HFFc6 (cell line): ENCODE measurements at places on chromosomes 6 and 20. TPM values are rescaled to one million over a fixed set of nuclear protein-coding genes. Genes with fewer than 3 reads are reported as not detected.

DNA sequence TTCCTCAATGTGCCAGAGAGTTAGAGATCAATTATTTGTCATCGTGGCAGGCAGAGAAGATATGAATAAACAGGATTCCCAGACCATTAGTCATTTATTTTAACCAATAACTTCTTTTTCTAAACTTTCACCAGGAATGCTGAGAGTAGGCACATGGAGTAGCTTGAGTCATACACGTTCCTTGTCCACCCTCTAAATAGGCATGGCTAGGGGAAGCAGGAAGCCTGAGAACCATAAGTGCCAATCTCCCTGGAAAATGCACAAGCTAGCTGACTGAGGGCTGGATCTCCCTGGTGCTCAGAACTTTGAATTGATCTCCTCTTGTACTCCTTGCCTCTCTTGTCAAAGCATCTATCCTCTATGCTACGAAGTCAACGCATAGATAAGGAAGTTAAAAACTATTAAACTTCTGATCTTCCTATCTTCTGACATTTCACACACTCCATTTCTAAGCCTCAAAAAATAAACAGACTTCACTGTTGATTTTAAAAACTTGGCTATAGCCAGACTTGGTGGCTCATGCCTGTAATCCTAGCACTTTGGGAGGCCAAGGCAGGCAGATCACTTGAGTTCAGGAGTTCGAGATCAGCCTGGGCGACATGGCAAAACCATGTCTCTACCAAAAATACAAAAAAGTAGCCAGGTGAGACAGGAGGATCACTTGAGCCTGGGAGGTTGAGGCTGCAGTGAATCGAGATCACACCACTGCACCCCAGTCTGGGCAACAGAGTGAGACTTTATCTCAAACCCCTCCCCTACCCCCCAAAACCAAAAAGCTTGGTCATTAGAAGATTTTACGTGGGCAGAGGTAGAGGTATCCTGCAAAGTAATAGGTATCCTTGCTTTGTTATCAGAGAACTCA is 11.8 kb downstream of the ADTRP start:
- H3K36me3 ChIP-seq = no peaks in the 10 kb centered on the region
- H3K27me3 ChIP-seq = peaks cover 4% of the 10 kb centered on the region; the same call in 1 of the 2 replicates

The ZSCAN12 gene
- 2.6 to 2.9 TPM (median 2.9 TPM) in 3 replicates for total RNA-seq

The OR2H1 gene
- total RNA-seq = not detected in 3 replicates

The TDRD6 gene
- total RNA-seq = not detected in 2 replicates

DNA sequence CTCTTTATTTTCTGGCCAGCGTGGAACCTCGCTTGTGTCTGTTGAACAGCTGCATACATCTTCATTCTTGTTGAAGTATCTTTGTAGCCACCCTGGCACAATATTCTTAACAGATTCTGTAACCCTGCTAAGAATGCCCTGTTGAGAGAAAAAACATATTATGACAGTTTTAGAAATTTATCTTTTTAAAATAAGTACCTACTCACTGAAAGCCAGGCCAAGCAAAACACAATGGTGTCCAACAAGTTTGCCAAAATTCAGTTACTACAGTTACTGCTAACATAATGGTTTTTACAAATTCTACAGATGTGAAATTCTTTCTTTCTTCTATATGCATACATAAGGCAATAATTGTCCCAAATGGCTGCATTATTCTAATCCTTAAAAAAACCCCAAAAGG is 18.2 kb downstream of the NUP153 start:
- H3K36me3 ChIP-seq = peaks cover 32% of the 10 kb centered on the region
- no peak overlapping the region for H3K27ac ChIP-seq
- H3K4me3 ChIP-seq = no peak overlapping the region
- peaks cover 44% of the 10 kb centered on the region for H3K4me1 ChIP-seq
- no peaks in the 10 kb centered on the region; the same call in 1 of the 2 replicates for H3K27me3 ChIP-seq

DNA sequence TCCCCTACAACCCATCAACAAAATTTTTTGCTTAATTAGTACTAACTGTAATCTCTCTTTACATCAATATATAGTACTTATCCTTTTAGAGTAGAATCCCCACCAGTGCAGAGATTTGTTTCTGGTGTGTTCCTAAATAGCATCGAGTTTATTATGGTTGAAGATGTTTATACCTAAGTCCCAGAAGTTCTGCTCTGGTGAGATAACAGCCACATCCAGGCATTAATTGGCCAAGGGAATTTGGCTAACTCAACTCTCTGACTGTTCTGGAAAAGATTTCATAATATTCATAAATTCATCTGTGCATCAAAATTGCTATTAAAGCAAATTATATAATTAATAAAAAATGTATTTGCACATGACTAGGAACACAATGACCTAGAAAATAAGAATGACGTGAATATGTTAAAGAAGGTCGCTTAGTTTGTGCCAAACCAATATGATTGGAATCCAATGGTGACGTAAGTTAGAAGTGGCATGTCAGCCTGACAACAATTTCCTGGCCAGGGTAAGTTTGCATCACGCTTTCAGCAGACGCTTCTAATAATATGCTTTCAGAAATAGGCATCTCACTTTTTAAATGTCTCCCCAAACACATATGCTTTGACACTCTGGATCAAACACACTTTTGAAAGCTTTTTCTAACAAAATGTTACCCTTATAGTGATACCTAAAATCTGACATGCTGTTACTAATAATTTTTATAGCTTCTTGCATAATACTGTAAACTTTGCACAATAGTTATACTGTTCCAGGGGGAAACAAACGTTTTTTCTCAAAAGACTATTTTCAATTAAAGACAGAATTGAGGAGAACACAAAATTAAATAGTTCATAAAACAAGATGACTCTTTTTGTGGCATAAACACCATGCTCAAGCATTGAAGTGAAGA is 236.7 kb downstream of the TENT5A start:
- H3K36me3 ChIP-seq = no peaks in the 10 kb centered on the region
- no peak for DNase-seq
- H3K27me3 ChIP-seq = peaks cover 2% of the 10 kb centered on the region; the same call in 1 of the 2 replicates
- no peak overlapping the region for H3K27ac ChIP-seq
- H3K4me3 ChIP-seq = no peak overlapping the region

The VGLL2 gene
- total RNA-seq = not detected in 3 replicates

The RAET1L gene
- not detected in 3 replicates for total RNA-seq

DNA sequence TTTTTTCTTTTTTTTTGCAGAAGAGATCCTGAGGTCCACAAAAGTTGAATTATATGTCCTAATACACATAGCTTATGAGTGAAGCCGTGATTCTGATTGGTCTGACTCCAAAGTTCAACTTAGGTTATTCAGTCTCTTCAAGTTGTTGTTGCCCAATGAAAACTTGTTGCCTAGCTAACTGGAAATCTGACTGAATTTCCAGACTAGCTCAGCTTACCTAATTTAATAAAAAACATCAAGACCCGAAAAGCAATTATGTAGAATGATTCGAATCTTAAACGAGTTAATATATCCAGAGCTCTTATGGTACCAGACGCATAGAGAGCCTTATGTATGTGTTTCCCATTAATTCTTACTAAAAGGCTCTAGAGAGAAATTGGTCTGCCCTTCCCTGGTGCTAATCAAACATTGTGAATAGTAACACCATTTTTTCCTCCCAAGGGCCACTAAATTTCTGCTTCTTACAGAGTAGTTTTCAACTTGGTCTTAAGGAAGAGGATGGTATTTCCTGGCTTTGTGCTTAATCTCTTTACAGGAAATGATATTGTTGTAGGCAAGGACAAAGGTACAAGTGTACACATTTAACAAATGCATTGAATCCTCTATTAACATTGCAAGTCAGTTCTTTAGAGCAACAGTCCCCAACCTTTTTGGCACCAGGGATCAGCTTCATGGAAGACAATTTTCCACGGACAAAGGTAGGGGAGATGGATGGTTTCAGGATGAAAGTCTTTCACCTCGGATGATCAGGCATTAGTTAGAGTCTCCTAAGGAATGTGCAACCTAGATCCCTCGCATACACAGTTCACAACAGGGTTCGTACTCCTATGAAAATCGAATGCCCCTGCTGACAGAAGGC is 107.9 kb downstream of the TSHZ2 start:
- no peak overlapping the region for H3K4me3 ChIP-seq
- no peak overlapping the region for H3K27ac ChIP-seq
- DNase-seq = no peak
- no peaks in the 10 kb centered on the region for H3K4me1 ChIP-seq

The IL17A gene
- total RNA-seq = not detected in 3 replicates

The LPA gene
- not detected in 3 replicates for total RNA-seq

DNA sequence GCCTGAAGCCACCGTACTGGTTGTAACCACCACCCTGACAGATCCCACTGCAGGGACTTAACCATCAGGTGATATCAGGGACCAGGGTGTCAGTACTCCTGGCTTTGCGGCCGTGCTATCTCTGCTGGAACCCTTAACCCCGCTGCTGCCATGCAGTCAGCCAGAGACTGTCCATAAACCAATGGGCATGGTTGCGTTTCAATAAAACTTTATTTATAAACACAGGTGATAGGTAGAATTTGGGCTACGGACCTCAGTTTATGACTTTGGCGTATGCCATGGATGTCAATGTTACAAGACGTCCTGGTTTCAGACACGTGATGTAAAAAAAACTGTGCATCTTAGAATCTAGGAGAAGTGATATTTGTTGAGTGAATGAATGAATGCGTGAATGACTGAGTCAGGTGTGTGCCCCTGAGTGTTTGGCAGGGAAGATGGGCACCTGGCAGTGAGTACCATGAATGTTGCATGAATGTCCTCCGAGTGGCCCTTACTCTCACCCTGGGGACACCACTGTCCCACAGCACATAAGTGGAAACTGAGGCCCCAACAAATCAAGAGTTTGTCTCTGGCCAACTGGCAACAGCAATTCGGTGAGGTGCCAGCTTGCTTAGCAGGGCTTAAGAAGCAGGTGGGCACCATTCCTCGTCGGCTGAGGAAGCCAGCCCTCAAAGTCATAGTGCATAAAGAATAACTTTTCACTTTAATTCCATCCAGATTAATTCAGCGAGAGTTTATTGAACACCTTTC is 64.0 kb upstream of the APCDD1L start:
- DNase-seq = no peak
- no peak overlapping the region for H3K27ac ChIP-seq
- peaks cover 11% of the 10 kb centered on the region; the same call in 1 of the 2 replicates for H3K36me3 ChIP-seq

The SLC35D3 gene
- not detected in 3 replicates for total RNA-seq

The WFDC5 gene
- not detected in 3 replicates for total RNA-seq

The GNAS-AS1 gene
- 1.0 to 1.4 TPM (median 1.3 TPM) in 3 replicates for total RNA-seq

The SNAI1 gene
- total RNA-seq = 5.8 to 6.0 TPM (median 5.9 TPM) in 3 replicates

DNA sequence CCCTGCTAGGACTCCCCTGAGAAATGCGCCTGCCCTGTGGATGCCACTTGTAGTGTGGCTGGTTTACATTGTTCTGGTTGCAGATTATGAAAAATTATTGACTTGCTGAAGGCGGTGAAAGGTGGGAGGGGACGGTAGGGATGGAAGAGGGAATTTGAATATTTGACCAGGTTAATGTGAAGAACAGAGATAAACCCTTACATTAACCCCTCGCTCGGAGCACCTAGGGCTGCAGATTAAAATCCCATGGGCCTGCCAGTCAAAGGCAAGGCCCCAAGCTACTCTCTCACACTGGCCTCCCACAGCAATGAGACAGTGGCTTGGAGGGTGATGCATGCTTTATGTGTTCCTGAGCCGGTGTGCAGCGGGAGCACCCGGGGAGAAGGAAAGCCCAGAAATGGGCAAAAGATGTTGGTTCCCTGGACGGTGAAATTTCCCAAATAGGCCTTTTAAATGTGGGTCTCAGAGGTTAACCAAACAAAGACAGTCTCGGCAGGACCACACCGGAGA is 2.5 kb downstream of the FOXF2 start:
- H3K27me3 ChIP-seq = peaks cover 8% of the 10 kb centered on the region
- peaks cover 47% of the 10 kb centered on the region for H3K4me1 ChIP-seq
- H3K4me3 ChIP-seq = peak overlapping the region; percentile 93
- H3K27ac ChIP-seq = peak overlapping the region; percentile 90
- peak; percentile 62 for DNase-seq

The GTSF1L gene
- total RNA-seq = not detected in 3 replicates

GRCh38 chr20:8232332-8232731 is 100.3 kb downstream of the PLCB1 start:
- no peaks in the 10 kb centered on the region; the same call in 1 of the 2 replicates for H3K27me3 ChIP-seq
- no peak overlapping the region for H3K4me3 ChIP-seq
- H3K27ac ChIP-seq = no peak overlapping the region
- H3K36me3 ChIP-seq = peaks cover 5% of the 10 kb centered on the region; the same call in 1 of the 2 replicates
- no peak for DNase-seq
- H3K4me1 ChIP-seq = peaks cover 24% of the 10 kb centered on the region

GRCh38 chr6:163419413-163420288 is 5.1 kb downstream of the QKI start:
- peak overlapping the region; percentile 78 for H3K4me3 ChIP-seq
- H3K36me3 ChIP-seq = peaks cover 9% of the 10 kb centered on the region
- peaks cover 67% of the 10 kb centered on the region for H3K4me1 ChIP-seq
- DNase-seq = peak; percentile 7

GRCh38 chr20:40866056-40866455 is 162.6 kb upstream of the TOP1 start:
- no peak for DNase-seq
- H3K4me3 ChIP-seq = no peak overlapping the region
- H3K36me3 ChIP-seq = no peaks in the 10 kb centered on the region
- no peak overlapping the region for H3K27ac ChIP-seq
- H3K4me1 ChIP-seq = peaks cover 13% of the 10 kb centered on the region

- H3K27me3 ChIP-seq = peaks cover 27% of the 10 kb centered on the region
- no peak overlapping the region for H3K27ac ChIP-seq
- no peak overlapping the region for H3K4me3 ChIP-seq
Observed at GRCh38 chr20:62540504-62540903, 64.7 kb upstream of the GATA5 start.

GRCh38 chr20:45044084-45044573 is 56.8 kb downstream of the KCNS1 start:
- peak; percentile 78 for DNase-seq
- H3K4me3 ChIP-seq = peak overlapping the region; percentile 8; the same call in 1 of the 2 replicates
- H3K36me3 ChIP-seq = peaks cover 31% of the 10 kb centered on the region
- H3K4me1 ChIP-seq = peaks cover 83% of the 10 kb centered on the region

The IMPG1 gene
- not detected in 3 replicates for total RNA-seq

- peaks cover 22% of the 10 kb centered on the region for H3K36me3 ChIP-seq
- H3K27me3 ChIP-seq = no peaks in the 10 kb centered on the region; the same call in 1 of the 2 replicates
- peaks cover 32% of the 10 kb centered on the region for H3K4me1 ChIP-seq
- no peak for DNase-seq
Observed at GRCh38 chr6:30547454-30547853, 8.8 kb downstream of the GNL1 start.

The FAM209B gene
- total RNA-seq = 0.31 TPM in 2 of 3 replicates, not detected in the other

DNA sequence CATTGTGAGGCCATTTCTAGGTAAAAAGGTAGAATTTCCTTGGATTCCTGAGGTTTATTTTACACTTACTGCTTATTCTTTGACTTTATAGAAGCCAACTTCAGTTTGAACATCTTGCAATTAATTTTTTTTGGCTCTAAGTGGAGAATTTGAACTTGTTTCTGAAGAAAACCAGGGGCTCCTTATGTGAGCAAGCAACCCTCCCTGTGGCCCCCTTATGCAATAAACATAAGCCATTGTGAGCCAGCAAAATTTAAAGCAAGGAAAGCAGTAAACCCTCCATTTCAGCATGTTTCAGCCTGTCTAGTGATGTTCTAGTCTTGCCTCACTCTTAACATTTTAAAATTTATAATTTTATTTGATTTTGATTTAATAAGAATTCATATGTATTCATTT is 5.6 kb downstream of the HLA-F start:
- DNase-seq = no peak
- no peak overlapping the region for H3K4me3 ChIP-seq
- no peaks in the 10 kb centered on the region for H3K4me1 ChIP-seq
- no peak overlapping the region for H3K27ac ChIP-seq
